ENCODE measurements at places on chromosomes 7 and 10.

- DNase-seq, result peak; percentile 35
Observed at GRCh38 chr10:106224676-106225075, 939.8 kb downstream of the SORCS1 start.

- DNase-seq, result no peak
Observed at GRCh38 chr10:42491001-42491592, 147.3 kb downstream of the ZNF33B start.

DNA sequence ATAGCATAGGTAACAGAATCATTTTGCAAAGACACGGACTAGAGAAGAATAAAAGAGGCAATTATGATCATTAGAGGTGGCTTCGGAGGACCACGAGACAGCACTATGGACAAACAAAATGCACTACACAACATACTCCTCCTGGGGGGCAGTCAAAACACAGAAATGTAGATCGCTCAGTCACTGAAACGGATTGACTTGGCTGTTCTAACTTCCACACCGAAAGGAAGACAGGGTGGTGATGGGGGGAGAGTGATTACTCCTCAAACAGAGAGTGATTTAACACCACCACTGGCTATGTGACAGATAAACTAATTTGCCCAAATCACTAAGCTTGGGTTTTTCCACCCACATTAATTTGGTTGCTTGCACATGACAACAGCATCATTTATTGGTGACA is 14.1 kb upstream of the PPA1 start:
- no peak for DNase-seq

- peak; percentile 70 for DNase-seq
Observed at GRCh38 chr10:36515319-36515718, 610.1 kb upstream of the ANKRD30A start.

GRCh38 chr7:144997512-144997911 is 161.7 kb upstream of the TPK1 start:
- DNase-seq, result no peak

GRCh38 chr7:3159445-3159844 is 115.8 kb upstream of the CARD11 start:
- no peak for DNase-seq

DNA sequence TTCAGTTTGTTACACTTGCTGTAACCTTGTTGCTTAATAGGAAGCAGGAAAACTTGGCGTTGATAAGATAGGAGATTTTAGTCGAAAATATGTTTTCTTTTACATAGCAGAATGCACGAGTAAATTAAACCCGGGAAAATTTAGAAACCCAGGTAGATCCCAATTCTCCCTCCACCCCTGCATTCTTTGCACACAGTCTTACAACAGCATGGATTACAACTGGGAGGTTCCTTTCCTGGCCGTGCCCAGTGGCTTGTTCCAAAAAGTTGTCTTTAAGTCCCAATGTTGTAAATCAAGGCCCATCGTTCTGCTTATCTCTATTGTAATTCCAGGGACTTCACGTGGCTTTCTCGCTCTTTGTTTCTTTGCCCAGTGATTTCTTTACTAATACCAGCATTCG is 1.1 kb upstream of the DPY19L1 start:
- no peak for DNase-seq

- DNase-seq, result no peak
Observed at GRCh38 chr7:156019776-156020565, 207.7 kb upstream of the SHH start.

DNA sequence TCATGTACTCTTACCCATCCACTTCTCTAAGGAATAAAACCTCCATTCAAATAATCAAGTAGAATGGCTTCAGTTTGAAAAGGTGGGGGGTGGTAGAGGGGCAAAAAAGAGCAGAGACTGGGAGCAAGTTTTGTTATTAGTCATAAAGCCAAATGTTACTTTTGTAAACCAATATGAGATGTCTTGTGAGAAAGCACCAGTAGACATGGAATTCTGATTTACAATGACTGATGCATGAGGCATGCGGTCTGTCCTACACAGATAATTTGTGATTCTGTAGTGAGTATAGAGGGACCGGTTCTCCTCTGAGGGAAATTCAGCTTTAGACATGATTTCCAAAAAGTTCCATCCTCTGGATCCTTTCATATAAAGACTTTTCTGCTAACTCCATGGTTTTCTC is 12.9 kb upstream of the ABCA13 start:
- DNase-seq, result no peak

DNA sequence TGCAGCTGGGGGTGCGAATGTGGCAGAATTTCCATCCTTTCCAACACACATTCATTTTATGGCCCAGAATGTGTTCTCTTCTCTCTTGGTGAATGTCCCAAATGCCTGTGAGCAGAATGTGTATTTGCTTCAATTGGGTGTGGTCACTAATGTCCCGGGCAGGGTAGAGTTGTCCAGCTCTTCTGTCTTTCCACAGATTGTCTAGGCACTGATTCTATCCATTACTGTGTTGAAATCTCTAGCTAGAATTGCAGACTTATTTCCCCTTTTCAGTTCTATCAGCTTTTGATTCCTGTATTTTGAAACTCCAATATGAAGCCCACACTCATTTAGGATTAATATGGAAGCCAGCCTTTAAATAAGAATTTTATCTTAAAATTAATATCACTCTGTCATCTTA is 14.0 kb upstream of the AKR1E2 start:
- DNase-seq, result no peak

DNA sequence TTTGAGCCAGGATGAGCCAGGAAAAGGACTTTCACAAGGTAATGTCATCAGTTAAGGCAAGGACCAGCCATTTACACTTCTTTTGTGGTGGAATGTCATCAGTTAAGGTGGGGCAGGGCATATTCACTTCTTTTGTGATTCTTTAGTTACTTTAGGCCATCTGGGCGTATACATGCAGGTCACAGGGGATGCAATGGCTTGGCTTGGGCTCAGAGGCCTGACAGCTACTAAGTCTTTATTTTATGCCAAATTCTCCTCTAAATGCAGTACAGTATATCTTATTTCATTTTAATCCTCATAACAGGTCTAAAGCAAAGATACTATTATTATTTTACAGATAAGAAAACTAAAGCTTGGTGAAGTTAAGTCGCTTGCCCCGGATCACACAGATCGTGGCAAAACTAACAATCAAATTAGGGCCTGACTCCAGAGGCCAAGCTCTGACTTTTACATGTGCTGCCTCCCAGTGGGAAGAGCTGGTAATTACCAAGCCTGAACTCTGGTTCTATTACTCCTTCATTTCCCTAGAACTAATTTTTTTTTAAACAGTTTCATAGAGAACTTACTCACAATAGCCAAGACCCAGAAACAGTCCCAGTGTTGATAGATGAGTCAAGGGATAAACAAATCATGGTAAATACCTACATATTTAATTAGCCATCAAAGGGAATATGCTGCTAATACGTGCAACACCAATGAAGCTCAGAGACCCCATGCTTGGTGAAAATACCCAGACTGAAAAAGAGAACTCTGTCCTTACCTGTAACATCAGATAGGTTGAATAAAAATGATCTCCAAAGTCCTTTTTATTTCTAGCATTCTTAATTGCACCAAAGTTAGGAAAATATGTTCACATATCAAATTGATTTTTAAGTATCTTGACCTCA is 35.4 kb downstream of the C7orf25 start:
- no peak for DNase-seq

DNA sequence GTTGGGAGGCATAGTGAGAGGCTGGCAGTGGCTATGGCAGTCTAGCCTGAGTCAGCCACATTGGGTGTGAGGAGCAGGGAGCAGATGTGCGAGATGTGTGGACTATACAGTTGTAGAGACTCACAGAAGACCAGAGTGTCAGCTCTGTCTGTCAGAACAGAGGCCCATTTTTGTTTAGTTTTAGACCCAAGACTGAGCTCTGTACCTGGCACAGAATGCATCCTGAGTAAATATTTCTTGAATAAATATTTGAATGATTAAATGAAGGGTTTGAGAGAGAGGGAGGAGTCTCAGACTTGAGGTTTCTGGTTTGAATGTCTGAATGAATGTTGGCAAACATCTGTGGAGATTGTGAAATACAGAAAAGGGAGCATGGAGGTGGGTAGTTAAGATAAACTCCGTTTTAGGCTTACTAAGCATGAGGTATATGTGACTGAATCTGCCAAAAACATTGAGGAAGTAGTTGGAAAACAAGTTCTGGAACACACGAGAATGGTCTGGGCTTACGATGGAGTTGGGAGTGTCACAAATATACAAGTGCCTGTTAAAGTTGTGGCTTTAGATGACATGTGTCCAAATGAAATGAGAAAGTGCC is 3.6 kb downstream of the SEC23IP start:
- no peak for DNase-seq

GRCh38 chr7:90007001-90007654 is 147.1 kb upstream of the STEAP1 start:
- no peak for DNase-seq

DNA sequence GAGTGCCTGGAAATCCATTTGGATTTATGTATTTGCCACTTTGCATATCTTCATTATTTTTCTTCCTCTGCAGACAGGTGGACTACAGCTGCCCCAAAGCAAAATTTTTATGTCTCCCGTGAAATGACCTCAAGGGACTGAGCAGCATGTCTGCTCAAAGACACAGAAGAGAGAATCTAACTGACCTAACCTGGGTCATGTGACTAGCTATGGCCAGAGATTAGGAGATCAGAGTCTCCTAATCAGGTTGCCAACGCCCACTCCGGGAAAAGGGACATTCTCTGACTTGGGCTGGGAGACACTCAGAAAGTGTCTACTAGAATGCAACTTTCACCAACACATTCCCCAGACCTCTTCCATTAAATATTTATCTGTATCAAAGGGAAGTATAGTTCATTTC is 2.5 kb upstream of the BAMBI start:
- no peak for DNase-seq

DNA sequence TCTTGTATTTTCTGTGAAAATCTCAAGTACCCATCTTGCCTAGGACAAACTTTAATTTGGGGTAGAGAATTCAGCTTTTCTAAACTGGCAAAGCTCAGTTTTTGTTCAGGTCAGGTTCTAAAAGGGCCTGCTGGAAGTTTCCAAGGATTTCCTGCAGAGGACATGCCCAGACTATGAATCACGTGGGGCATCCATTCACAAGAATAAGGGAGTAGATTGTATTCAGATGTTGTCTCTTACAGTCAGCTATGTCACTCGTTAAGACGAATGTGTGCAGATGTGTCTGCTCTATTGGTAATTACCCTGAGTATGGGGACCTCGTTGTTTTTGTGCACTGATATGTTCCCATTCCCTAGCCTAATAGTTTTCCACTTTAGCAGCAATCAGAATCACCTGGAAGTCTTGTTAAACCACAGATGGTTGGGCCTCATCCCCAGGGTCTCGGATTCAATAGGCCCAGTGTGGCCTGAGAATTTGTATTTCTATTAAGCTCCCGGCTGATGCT is 81.0 kb upstream of the ITPRID1 start:
- peak; percentile 8 for DNase-seq

- DNase-seq, result no peak
Observed at GRCh38 chr10:5963071-5963470, 14.3 kb downstream of the IL15RA start.

DNA sequence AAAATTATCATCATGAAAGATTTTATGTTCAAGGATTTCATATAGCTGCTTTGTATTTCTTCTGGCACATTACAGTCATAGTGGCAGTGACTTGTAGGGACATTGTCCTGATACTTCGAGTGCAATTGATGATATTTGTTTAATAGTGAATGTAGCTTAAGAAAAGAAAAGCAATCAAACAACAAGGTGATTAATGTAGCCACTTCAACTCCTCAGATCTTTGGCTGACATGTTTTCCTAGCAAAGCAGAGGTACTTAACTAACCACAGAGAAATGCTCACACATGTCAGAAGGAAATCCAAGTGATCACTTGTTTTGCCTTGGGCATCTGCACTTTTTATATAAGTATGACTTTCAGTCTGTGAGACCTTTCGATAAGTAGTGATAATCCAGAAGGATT is 470.3 kb downstream of the AUTS2 start:
- DNase-seq, result no peak

GRCh38 chr7:79451580-79451979 is 1.9 kb downstream of the MAGI2 start:
- DNase-seq, result no peak

DNA sequence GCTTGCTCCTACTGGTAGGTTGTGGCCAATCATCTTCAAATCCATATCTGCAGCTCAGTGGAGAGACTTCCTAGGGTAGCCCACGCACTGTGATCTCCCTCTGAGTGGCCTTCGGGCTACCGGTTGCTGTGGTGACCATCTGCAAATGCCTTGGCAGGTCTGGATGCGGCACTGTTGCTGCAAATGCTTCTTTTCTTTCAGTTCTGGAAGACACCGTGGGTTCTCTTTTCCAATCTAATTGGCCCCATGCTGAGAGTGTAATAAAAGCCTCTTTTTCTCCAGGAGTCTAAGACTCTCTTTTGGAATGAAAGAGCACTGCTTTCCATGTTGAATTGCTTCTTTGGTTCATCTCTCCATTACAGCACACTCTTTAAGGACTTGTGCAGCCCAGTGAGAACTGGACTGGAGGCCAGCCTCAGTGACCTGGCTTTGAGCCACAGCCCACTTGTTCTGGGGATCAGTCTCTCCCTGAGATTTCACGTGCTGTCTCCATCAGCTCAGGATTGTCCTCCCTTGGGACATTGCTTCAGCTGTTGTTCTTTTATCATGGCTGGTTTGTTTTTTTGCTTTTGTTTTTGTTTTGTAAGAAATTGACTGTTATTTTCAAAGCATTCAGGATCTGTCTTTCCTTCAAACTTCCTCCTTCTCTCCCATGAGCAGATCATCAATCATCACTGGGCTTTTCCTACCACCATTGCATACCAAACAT is 286.6 kb downstream of the BMPER start:
- DNase-seq, result no peak

DNA sequence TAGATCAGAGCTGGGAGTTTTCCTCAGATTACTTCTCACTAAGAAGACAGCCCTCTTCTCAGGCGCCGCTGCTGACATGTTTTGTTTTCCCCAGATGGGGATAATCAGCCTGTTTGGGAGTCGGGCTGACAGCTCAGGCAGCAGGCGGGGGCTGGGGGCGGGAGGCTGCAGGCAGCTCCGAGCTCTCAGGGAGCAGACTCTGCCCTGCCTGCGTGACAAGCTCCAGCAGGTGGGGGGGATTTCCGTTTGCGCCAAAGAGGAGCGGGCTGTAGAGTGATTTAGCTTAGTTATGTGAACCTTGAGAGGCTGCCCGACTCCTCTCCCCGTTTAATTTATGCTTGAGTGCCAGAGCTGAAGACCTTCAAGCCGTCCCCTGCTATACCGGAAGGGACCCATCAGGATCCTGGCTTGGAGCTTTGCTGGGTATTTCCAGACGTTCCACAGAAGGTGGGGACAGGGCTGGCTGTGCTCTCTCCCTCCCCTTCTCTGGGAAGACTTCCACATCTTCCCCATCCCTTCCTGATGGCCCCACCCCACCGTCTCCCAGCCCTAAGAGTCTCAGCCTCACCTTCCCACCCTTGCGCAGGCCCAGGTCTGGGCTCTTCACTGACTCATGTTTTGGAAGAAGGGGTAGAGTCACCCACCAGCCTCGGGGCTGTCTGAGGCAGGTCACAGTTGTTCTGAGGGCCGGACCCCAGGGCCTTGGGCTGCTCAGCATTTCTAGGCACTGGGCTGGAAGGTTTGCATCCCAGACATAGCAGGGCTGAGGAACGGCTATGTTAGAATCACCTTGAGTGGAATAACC is 24.7 kb upstream of the ADCYAP1R1 start:
- DNase-seq, result peak; percentile 20

- DNase-seq, result no peak
Observed at GRCh38 chr7:12066521-12066920, 144.6 kb upstream of the TMEM106B start.
